ENCODE measurements at places on chromosomes 16 and 17.

- no peak for DNase-seq
These were observed 52.5 kb upstream of the MTSS2 start for GRCh38 chr16:70738083-70738977.

DNA sequence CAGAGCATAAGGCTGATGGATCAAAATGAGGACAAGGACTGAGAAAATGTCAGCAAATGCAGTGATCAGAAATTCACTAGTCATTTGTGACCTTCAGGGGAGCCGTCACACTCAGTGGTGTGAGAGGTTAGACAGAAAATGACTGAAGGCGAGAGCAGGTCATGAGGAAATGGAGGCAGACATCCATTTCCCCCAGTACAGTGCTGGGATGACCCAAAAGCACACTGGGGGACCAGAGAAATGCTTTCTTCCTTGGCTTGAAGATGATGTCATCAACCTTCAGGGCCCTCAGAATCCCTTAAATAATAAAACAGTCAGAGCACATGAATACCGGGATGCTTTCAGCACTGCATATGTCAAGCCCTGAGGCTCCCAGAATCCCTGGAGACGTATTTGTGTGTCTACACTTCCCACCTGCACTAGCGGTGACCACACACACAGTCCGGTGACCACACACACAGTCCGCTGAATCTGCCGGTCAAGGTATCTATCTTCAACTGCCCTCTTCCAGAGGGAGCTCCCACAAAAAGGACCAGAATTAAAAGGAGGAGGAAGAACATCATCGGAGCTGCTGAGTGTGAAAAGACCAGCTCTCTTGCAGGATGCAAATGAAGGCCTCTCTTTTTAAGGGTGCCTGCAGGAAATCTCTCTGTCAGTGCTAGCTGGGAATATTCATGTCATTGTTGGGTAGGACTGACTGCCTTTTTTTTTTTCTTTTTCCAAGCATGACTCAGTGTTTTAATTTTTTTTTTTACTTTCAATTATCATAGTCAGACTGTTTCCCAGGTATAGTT, 8.2 kb downstream of the UBE2O start:
- no peak for DNase-seq

DNA sequence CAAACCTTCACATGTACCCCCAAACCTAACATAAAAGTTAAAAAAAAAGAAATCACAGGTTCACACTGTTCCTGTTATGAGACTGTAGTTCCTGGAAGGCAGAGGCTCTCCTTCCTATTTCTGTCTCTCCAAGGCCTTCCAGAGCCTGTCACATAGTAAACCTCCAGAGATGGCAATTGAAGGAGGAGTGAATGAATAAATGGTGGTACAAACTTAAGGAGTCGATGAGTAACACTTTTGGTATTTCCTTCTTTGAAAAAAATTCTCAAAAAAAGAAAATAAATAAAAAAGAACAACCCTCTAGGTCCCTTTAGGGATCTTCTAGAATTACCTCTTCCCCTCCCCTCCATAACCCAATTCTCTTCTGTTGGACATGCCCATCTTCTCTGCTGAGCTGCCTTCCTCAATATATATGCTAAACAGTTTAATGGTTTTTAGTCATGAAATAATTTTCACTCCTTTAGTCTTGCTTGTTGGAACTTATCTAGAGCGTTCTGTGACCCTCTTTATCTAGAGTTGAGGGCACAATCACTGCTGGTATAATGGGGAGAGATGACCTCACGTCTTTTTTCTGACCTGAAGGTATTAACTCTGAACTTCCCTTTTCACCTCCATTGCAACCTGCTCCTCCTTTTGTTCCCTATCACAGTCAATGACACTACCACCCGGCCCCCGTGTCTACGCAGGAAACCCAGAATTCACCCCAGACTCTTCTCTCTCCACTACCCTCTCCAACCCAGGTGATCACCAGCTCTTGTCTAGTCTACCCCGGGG, 1.7 kb upstream of the TAF15 start:
- DNase-seq: no peak

DNA sequence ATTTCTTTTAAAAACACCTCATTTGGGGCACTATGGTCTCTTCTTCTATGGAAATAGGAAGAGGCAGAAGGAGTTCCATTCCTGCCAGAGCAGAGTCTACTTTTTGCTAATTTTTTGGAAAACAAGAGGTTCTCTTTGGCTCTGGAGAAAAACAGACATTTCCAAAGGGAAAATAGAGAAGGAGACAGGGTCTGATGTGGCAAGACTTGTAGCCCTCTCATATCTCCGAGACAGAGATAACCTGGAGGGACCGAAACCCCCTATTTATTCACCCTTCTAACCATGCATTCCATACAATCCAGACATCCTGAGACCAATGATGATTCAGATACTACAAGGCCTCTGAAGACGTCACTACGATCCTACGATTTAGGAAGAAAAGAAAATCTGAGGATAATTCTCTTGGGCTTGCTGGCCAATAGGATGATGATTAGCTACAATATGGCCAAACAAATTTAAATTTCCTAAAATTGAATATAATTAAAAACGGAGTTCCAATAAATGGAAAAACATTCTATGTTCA, 70.2 kb downstream of the HIC1 start:
- DNase-seq: no peak

GRCh38 chr16:30654856-30655255, 3.4 kb upstream of the FBRS start:
- DNase-seq: no peak

- DNase-seq: no peak
These were observed 3.3 kb upstream of the KRTAP4-4 start for GRCh38 chr17:41163828-41164227.

- DNase-seq: no peak
These were observed 21.2 kb upstream of the MTSS2 start for GRCh38 chr16:70706948-70707465.

DNA sequence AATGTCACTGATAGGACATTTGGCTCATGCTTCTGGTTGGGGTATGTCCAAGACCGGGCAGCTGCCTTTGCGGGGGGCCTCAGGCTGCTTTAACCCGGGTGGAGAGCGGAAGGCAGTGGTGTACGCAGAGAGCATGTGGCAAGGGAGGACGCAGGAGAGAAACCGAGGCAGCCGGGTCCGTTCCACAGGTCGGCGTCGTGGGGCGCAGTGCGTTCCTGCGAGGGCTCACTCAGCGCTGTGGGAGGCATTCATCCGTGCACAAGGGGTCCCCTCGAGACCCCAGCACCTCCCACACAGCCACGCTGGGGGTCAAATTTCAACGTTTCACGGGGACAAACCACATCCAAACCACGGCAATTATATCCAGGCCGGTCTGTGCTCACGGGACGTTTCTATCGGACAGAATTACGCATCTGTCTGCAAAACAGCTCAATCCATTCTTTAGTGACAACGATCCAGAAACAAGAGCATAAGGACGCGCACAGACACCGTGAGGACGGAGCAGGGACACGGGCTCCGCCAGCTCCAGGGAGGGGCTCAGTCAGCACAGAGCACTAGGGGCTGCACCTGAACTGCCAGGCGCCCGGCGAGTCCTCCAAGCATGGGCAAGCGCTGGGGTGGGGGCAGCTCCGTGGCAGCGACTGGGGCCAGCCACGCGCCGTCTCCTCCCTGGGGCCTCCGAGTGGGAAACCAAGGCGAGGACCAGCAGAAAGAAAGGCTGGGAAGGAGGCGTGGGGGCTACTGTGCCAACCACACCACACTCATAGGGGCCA, 108.4 kb upstream of the METRNL start:
- DNase-seq: no peak

GRCh38 chr17:64075913-64076312, 54.0 kb downstream of the ERN1 start:
- DNase-seq: no peak

DNA sequence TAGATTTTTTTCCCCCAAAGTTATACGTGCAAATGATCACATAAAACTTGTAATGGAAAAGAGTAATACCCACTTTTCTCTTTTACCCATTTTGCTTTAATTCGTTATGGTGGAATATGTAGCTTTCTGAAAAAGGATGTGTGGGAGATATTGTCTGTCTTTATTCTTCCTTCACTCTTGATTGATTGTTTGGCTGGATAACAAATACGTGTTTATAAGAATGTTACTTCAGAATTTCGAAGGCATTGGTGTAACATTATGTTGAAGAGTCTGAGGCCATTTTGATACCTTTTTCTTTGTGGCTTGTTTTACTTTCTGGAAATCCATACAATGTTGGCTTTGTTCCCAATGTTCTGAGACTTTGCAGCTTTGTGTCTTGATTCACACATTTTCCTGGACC, 71.4 kb downstream of the BCAS3 start:
- DNase-seq: no peak
